ENCODE measurements at places on chromosomes 5 and 9.

- DNase-seq = no peak
These were observed 16.7 kb upstream of the COMMD10 start for GRCh38 chr5:116068028-116068632.

GRCh38 chr5:171893290-171893886, 107.8 kb downstream of the SMIM23 start:
- DNase-seq = no peak

DNA sequence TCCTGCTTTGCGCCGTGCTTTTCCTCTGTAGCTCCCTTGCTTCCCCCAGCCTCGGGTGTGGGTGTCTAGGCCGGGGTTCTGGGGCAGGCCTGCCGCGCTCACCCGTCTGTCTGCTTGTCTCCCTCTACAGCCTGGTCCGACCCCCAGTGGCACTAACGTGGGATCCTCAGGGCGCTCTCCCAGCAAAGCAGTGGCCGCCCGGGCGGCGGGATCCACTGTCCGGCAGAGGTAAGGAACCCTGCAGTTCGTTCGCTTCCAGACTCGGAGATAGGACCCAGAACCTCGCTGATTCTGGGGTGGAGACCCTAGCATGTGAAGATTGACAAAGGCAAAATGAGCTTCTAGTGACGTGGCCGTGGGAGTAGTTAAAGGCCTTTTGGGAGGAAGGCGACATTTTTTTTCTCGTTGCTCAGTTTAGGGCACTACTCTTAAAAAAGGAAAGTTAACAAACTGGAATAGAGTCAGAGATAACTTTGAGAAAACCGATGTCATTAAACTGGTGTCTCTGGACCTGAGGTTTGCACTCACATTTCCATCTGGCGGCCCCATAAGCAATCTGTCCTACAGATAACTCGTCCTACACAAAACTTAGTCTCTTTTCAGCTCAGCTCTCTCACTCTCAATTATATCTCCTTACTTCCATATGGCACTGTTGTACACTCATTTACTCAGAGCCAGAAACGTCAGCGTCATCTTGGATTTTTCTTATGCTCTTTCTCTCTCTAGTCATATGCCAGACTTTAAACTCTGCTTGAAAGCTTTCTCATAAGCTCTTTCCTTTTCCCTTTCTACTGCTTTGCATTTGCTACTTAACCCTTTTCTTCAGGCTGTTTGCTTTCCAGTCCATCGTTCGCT, 561 bp downstream of the SEC61B start:
- no peak for DNase-seq

DNA sequence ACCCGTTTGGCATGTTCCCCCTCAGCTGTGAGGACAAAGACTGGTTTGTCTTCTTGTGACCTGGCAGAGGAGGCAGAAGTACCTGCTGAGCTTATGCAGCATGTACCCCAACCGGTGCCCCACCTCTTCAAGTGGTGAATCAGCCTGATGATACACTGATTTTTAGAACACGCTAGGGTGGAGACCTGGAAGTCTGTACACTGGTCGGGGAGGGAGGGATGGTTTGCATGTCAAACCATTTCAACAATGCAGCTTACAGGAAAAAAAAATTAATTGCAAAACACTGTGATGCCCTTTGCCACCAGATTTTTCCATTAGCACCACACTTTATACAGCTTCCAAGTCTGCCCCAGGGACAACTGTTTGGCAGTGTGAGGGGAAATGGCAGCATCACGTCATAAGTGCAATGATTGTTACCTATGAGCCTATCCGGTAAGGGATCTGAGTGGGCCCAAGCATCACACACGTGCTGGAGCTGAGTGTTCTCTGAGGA, 155.1 kb upstream of the DMRT1 start:
- no peak for DNase-seq

DNA sequence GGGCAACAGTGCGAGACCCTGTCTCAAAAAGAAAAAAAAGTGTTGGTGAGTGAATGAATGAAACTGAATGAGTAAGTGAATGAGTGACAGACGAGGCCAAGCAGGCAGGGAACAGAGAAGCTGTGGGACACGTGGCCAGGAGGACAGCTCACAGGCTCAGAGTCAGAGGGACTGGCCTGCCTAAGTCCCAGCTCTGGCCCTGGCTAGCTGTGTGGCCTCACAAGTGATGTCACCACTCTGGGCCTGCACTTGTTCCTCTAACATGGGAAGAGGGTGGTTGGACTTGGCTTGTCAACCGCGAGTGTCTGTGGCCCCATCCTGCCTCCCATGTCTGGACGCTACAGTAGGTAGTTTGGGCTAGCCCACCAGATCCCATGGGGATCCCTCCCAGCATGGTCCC, 4.7 kb upstream of the PLPP7 start:
- DNase-seq = no peak

GRCh38 chr5:164048359-164048926, 543.0 kb downstream of the MAT2B start:
- no peak for DNase-seq

Data from ovary (tissue), 10 donors.